ENCODE measurements at places on chromosomes 1 and 21. TPM values are rescaled to one million over a fixed set of nuclear protein-coding genes. Genes with fewer than 3 reads are reported as not detected.

DNA sequence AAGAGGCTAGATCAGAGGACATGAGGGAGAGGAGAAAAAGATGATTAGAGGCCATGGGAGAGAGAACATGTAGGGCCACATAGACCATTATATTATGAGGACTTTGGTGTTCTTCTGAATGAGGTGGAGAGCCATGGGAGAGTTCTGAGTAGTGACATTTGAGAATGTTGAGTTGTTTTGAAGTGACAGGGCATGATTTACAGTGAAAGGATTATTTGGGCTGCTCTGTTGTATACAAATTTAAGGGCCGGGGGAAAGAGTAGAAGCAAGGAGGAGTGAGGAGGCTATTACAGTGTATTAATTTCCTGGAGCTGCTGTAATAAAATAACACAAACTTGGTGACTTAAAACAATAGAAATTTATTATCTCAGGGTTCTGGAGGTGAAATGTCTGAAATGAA is 102.5 kb upstream of the RGS4 start:
- no peaks in the 10 kb centered on the region for H3K36me3 ChIP-seq
- no peaks in the 10 kb centered on the region for H3K27me3 ChIP-seq
- no peak overlapping the region for H3K4me3 ChIP-seq
- DNase-seq: no peak

GRCh38 chr1:175904808-175905207 is 161.4 kb upstream of the TNR start:
- H3K4me1 ChIP-seq: no peaks in the 10 kb centered on the region
- no peak overlapping the region for H3K27ac ChIP-seq
- H3K36me3 ChIP-seq: peaks cover 21% of the 10 kb centered on the region

DNA sequence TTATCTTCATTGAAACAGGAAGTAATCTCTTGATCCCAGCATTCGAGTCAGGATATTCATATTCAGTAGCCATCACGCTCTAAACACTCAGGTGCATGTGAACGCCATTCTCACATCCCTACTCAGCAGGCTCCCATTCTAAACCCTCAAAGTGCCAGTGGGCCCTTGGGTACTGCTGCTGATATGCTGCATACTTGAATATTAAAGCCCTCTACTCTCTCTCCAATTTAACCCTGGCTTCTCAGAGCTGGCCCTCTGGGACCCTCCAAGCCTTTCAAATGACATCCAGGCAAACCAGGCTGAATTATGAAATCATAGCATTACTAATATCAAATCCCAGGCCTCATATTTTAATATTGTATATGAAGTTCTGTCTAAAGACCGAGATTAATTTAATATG is 468.2 kb downstream of the NUF2 start:
- no peaks in the 10 kb centered on the region for H3K36me3 ChIP-seq
- H3K4me1 ChIP-seq: no peaks in the 10 kb centered on the region
- no peak overlapping the region for H3K27ac ChIP-seq
- H3K4me3 ChIP-seq: no peak overlapping the region

- no peaks in the 10 kb centered on the region for H3K36me3 ChIP-seq
- H3K4me3 ChIP-seq: no peak overlapping the region
- H3K4me1 ChIP-seq: no peaks in the 10 kb centered on the region
- no peak for DNase-seq
- peaks cover 10% of the 10 kb centered on the region for H3K27me3 ChIP-seq
Observed at GRCh38 chr1:110476028-110476765, 25.2 kb downstream of the PROK1 start.

- no peaks in the 10 kb centered on the region for H3K36me3 ChIP-seq
- H3K4me1 ChIP-seq: peaks cover 29% of the 10 kb centered on the region
- no peak within 1 kb of the TSS for H3K27ac ChIP-seq
- no peak within 1 kb of the TSS for H3K4me3 ChIP-seq
- no peak for DNase-seq
Observed at GRCh38 chr1:22972760-22973159, at the start of gene LACTBL1. TSS of gene LACTBL1 (minus strand) at chr1:22972866. CDS start at chr1:22972316, 550 bp downstream.

- peak overlapping the region; percentile 53 for H3K27ac ChIP-seq
- H3K27me3 ChIP-seq: no peaks in the 10 kb centered on the region
- no peak overlapping the region for H3K4me3 ChIP-seq
- no peak for DNase-seq
- H3K36me3 ChIP-seq: peaks cover 6% of the 10 kb centered on the region
Observed at GRCh38 chr1:24364975-24365678, 46.0 kb downstream of the GRHL3 start.

- H3K4me1 ChIP-seq: peaks cover 2% of the 10 kb centered on the region
- peak overlapping the region; percentile 37 for H3K4me3 ChIP-seq
- H3K27ac ChIP-seq: no peak overlapping the region
- H3K36me3 ChIP-seq: peaks cover 4% of the 10 kb centered on the region
- H3K27me3 ChIP-seq: peaks cover 35% of the 10 kb centered on the region
Observed at GRCh38 chr1:23619299-23620188, 60.2 kb upstream of the ID3 start.

DNA sequence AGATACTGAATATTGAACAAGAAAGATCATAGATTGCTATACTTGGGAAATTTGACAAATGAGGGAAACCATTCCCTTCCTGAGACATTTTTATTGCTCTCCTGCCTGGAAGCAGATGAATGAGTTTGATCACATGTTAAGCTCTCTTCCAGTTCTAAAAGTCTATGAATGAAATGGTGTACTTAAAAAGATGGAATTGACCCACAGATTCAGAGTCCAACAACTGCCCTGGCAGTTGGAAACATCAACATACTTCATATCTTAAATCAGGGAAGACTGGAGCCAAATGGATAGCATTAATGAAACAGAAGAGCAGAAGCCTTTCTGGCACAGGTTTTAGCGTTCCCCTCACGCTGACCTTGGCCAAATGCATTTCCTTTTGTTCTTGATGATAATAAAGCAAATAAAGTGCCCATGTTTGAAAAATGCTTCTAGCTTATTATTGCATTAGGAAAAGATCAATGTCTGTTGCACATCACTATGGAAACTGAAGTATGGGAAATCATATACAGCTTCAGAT is 142.6 kb downstream of the ESRRG start:
- H3K4me3 ChIP-seq: no peak overlapping the region
- no peak overlapping the region for H3K27ac ChIP-seq
- H3K4me1 ChIP-seq: no peaks in the 10 kb centered on the region
- DNase-seq: no peak
- H3K27me3 ChIP-seq: peaks cover 34% of the 10 kb centered on the region
- no peaks in the 10 kb centered on the region for H3K36me3 ChIP-seq

- peaks cover 6% of the 10 kb centered on the region for H3K4me1 ChIP-seq
- no peak for DNase-seq
- H3K4me3 ChIP-seq: no peak overlapping the region
- H3K27me3 ChIP-seq: peaks cover 24% of the 10 kb centered on the region
- H3K27ac ChIP-seq: no peak overlapping the region
- no peaks in the 10 kb centered on the region for H3K36me3 ChIP-seq
Observed at GRCh38 chr1:182368358-182368757, 23.2 kb downstream of the GLUL start.

DNA sequence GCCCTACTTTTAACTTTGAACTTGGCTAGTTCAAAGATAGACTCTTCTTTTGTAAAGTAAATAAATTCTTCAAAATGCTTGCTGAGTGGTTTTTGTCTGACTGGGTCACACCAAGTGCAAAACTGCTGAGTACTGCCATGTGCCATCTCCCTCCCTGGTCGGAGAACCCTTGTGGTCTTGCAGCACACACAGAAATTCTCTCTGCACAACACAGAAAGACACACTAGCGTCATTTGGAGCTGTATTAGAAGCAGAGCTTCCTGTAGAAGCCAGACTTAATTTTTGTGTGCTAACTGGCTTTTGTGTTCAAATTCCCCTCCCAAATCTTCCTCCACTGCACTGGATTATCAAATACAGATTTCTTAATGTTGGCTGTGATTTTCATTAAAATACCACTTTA is 2.5 kb downstream of the PSMB4 start:
- H3K27me3 ChIP-seq: no peaks in the 10 kb centered on the region
- H3K4me3 ChIP-seq: peak overlapping the region; percentile 44
- peaks cover 18% of the 10 kb centered on the region for H3K4me1 ChIP-seq
- peak overlapping the region; percentile 27 for H3K27ac ChIP-seq
- peaks cover 45% of the 10 kb centered on the region for H3K36me3 ChIP-seq

GRCh38 chr1:30698401-30698981 is 24.9 kb downstream of the MATN1 start:
- no peak for DNase-seq
- H3K36me3 ChIP-seq: no peaks in the 10 kb centered on the region
- H3K4me3 ChIP-seq: no peak overlapping the region
- no peak overlapping the region for H3K27ac ChIP-seq
- H3K4me1 ChIP-seq: no peaks in the 10 kb centered on the region

DNA sequence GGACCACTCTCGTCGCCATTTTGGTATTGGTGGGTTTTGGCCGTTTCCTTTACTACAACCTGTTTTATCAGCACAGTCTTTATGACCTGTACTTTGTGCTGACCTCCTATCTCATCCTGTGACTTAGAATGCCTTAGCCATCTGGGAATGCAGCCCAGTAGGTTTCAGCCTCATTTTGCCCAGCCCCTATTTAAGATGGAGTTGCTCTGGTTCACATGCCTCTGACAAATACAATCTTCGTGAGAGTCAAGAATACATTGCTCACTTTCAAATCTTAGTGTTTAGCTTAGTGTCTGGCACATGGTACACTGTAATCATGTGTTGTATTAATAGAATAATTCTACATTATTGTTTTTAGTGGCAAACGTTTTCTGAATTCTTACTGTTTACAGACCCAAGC is 88.9 kb downstream of the BACH1 start:
- DNase-seq: no peak
- no peak overlapping the region for H3K27ac ChIP-seq
- peaks cover 16% of the 10 kb centered on the region for H3K4me1 ChIP-seq

GRCh38 chr1:164928232-164928812 is 369.3 kb downstream of the PBX1 start:
- no peak for DNase-seq
- peaks cover 13% of the 10 kb centered on the region for H3K27me3 ChIP-seq
- no peaks in the 10 kb centered on the region for H3K4me1 ChIP-seq
- H3K27ac ChIP-seq: no peak overlapping the region
- H3K36me3 ChIP-seq: no peaks in the 10 kb centered on the region

DNA sequence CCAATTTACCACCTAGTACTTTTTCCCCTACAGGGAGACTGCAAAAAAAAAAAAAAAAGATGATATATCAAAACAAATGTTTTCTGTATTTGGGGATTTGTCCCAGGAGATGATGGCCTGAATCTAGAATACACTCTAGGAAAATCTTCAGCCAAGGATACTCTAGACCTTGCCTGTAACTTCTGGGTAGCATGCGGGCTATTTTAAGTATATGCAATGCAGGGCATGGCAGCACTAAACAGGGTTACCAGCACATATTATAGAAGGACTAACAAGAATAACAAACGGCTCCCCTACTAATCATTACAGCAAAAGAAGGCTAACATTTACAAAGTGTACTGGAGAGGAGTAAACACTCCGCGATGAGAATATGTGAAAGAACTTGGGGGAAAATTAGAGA is 109.6 kb downstream of the GPATCH2 start:
- H3K27me3 ChIP-seq: no peaks in the 10 kb centered on the region
- peaks cover 15% of the 10 kb centered on the region for H3K4me1 ChIP-seq
- H3K27ac ChIP-seq: no peak overlapping the region
- H3K4me3 ChIP-seq: no peak overlapping the region
- H3K36me3 ChIP-seq: no peaks in the 10 kb centered on the region

DNA sequence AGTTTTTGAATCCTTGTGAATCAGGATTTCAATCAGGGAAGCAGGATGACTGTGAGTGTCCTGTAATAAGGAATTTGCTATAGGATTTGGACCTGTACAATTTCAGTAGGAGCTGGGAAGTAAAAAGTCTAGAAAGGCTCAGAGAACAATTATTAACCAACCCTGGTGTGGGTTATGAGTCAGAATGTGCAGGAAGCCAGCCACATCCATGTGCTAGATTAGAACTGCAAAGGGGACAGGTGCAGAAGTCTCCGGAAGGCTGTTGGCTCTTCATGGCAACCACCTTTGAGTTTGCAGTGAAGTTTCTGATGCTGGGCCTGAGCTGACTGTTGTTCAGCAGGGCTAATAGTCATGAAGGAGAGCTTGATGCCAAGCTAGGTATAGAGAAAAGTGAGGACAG is 70.7 kb downstream of the SPATA46 start:
- H3K27me3 ChIP-seq: no peaks in the 10 kb centered on the region
- H3K4me3 ChIP-seq: no peak overlapping the region
- peaks cover under 1% of the 10 kb centered on the region for H3K36me3 ChIP-seq
- H3K27ac ChIP-seq: no peak overlapping the region
- no peak for DNase-seq
- peaks cover 25% of the 10 kb centered on the region for H3K4me1 ChIP-seq

GRCh38 chr21:41183575-41183974 is 15.6 kb downstream of the BACE2 start:
- H3K27me3 ChIP-seq: no peaks in the 10 kb centered on the region
- peak overlapping the region; percentile 66 for H3K27ac ChIP-seq

TNFRSF1B gene
- 7.4 TPM for total RNA-seq

DISP1 gene
- total RNA-seq: 4.1 TPM

LCE1A gene
- total RNA-seq: not detected

LYPD8 gene
- total RNA-seq: not detected

ITLN2 gene
- total RNA-seq: not detected

EXO5 gene
- 9.7 TPM for total RNA-seq

SLC26A9 gene
- not detected for total RNA-seq

NBPF14 gene
- 30.3 TPM for total RNA-seq

NEGR1 gene
- 5.0 TPM for total RNA-seq

SPOCD1 gene
- total RNA-seq: 0.44 TPM
